ENCODE measurements at places on chromosomes 3 and 15.

DNA sequence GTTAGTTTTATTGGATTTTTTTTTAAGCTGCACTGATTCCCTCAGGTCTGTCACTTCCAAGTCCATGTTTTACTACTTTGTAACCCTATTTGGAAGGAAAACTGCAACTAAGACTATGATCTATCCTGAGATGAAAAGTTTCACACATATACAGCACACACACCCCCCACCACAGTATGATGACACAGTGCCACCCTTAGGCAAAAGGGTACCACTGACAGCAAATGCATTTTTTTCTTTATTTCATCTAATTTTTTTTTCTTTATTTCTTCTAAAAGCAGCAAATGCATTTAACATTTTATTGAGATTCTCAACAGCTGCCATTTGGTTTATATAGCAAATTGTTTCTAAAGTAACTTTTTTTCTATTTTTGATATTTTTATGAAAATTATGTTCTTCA is 21.2 kb downstream of the NGRN start:
- DNase-seq = peak; percentile 40

DNA sequence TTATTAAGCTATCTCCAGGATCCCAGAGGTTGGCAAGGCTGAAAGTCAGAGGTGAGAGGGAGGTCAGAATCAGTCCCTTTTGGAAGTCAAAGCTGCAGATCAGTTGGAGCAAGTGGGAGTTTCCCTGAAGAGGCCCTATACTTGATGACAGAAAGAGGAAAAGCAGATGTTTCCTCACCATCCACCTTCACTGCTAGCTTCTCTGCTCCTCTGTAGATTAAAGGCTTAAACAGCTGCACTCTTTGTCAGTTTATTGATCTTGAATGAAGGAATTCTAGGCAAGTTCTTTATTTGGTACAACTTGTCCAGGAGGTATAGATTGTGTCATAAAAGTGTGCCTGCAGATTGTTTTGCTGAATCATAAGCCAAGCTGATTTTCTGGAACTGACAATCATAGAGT is 408.2 kb upstream of the TGFBR2 start:
- no peak for DNase-seq

GRCh38 chr3:104154896-104155295 is 1211.8 kb upstream of the ALCAM start:
- DNase-seq = no peak

GRCh38 chr3:38545983-38546382 is 49.8 kb downstream of the EXOG start:
- DNase-seq = no peak

DNA sequence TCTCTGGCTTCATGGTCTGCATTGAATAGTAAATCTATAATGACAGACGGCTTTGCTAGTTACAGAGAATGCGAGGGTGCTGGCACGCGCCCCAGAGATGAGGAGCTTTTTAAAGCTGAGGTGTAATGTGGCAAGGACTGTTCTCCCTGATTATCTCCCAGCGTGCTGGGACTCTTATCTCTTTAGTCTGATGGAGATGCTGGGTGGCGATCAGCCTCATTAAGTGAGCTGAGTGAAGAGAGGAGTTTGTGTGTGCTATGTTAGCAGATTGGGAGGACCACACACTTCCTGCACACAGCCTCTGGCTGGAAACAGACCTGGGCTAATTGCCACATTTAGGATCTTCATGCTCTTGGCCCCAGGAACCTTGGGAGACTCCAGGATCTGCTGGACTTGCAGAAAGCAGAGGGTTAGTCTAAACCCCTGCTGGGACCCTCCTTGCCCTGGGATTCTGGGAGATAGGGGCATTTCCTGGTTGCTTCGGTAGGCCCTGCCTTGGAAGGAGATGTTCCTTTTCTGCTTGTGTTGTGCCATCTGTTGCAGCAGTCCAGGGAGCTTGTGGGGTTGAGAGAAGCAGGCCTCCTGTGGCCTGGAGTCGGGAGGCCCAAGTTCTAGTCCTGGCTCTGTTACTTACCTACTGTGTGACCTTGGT is 15.0 kb downstream of the PDIA5 start:
- no peak for DNase-seq

DNA sequence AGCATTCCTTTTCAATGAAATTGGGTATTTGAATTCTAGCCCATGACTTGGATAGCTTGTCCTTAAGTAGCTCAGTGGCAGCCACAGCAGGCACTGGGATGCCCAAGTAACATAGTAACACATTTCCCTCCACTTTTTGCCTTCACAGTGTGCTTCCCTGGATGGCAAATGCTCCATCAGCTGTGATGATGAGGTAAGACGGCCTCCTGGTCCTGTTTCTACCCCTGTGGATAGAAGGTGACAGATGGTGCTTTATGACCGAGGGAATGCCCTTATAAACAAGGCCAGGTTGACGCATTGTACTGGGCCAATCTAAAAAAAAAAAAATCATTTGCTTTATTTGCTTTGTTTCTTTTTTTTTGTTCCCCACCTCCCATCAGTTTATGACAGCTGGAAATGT is 41.8 kb upstream of the LRTM1 start:
- no peak for DNase-seq

DNA sequence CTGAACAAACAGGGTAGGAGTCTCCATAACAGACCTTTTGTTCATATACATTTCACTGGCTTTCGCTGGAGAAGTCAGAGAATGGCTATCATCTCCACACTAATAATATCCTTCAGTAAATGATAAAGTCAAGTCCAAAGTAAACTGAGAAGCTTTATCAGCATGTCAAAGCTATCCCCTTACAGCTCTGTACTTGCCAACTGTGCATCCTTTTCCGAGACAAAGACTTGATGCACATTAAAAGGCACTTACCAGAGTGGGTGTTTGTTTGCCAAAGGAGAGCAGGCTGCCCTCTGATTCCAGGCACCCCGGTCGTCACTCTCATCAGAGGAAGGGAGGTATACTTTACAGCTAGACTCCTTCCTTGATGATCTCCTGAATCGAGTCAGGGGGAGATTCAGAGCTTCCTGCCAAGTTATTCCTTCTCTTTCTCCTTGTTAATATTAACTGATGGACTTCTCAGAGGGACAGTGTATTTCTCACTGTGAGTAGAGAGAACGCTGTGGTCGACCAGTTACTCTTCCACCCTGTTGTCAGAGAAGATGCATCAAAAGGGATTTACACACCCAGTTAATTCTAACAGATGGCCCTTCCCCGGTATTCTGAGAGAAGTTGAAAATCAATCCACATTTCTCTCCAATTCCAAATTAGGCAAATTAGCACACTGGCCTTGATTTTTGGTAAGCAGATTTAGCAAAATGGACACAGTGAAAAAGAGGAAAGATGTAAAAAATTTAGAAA is 504.7 kb upstream of the NR2F2 start:
- DNase-seq = no peak

DNA sequence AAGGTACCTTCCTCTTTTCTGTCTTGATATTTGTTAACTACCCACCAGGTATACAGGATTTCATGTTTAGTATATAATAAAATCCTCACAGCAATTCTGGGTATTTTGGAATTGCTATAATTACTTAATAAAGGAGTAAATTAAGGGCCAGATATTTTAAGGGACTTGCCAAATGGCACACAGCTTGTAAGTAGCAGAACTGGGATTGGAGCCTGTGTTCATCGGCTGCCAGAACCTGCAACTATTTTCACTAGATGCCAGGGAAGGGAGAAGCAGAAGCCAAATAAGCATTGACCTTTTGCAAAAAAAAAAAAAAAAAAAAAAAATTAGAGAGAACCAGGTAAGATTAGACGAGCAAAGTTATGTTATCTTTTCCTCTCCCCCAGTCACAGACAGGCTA is 683.3 kb upstream of the CADM2 start:
- DNase-seq = no peak

GRCh38 chr3:124467980-124468902 is 262.0 kb upstream of the UMPS start:
- peak; percentile 67 for DNase-seq

DNA sequence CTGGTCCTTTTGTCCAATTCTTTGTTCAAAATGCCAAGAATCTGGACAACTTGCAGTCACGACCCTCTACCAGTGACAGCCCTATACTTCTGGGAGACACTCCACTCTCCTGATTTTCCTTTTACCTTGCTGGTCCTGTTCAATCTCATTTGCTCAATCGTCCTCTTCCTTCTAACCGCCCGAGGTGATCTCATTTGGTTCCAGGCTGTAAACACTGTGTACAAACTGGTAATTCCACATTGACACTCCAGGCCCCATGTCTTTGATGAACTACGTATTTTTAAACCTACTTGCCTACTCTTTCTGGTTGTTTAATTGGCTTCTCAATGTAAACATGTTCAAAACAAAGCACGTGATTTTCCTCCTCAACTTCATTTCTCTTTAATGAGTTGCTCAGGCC is 23.7 kb upstream of the C3orf49 start:
- no peak for DNase-seq

DNA sequence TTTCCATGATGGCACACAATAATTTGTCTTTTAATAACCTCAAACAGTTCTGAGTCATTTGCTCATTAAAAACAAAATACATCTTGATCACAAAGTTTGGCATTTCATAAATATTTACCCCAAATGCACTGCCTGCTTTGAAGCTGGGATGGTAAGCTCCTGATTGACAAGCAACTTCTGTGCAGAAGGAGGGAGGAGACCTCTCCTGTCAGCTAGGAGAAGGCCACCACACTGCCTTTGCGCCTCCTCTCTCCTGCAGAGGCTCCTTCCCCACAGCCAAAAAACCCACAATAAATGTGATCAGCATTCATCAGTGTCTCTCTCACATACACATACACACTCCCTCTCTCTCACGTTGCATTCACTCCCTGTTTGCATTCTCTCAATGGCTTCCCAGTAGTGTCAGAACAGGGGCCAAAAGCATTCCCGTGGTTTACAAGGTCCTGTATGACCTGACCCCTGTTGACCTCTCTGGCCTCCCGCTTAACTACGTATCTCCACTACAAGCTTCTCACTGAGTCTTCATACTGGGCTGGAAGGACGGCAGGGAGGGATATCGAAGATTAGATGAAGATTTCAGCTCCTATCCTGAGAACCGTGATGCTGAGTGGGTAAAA is 216.4 kb downstream of the FOXP1 start:
- no peak for DNase-seq

DNA sequence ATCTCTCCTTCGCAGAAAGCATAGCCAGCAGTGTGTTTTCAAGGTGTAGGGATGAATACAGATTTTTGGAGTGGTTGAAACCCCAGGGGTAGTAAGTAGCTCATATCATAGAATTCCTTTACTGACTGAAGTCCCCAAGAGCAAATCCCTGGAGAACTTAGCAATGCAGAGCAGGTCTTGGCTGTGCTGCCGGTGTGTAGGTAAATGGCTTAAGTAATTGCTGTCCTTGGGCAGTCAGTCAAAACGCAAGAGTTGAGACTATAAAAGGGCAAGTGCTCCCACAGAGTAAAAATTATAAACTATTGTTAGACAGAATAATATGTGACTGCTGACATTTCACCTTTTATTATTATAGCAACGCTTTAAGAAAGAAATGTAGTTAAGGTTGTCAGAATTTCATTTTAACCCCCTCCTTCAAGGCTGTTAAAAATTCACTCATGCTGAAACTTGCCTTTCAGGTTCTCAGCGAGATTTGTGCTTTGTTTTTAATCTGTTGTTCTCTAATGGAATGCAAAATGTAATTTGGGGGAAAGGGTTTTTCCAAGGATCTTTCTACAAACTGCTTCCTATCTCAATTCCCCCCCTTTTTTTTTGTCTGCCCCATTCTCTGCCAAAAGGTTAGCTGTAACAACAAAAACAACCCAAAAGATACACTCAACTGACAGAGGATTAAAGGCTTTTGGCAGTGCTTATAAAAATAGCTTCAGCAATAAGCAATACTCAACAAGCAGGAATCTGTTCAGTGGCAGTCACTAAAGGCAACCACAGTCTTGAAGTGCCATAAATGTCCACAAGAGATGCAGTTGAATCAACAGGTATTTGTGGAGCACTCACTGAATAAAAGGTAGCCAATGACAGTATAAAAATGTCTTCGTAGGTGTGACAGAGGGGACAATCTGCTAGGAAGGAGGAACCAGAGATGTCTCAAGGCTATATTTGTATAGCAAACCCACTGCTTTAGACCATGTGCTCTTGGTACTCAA is 105.3 kb downstream of the THRB start:
- DNase-seq = no peak

DNA sequence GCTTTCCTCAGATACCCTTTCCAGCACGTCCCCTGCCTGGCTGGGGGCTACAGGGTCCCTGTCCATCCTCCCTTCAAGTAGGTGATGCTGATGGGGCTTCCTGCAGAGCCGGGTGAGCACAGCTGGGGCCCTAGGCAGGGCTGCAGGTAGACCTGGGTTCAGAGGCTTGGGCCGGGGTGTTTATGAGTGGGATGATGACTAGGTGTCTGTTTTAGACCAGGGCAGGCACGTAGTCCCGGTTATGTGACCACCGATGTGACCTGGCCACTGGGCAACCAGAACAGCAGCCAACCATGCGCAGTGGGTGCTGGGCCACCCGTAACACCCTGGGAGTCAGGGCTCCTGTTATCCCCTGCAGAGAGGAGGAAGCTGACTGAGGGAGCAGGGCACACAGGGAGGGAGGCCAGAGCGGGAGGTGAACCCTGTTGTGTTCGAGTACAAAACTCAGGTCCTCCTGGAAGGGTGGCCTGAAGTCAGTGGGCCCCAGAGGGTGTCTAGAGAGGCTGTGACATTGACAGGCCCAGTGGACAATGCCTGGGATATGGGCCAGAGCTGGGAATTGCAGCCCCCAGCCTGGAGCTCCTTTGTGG is 101.6 kb downstream of the PLXNA1 start:
- DNase-seq = no peak

GRCh38 chr3:115788921-115789470 is 165.7 kb downstream of the GAP43 start:
- no peak for DNase-seq

GRCh38 chr3:22319446-22319845 is 568.4 kb upstream of the ZNF385D start:
- no peak for DNase-seq

GRCh38 chr3:107315141-107315540 is 62.1 kb upstream of the CCDC54 start:
- DNase-seq = no peak

Data from GM20000 (cell line).